Motor neuron (in vitro differentiated cells): ENCODE measurements at places on chromosomes 5 and 9. TPM values are rescaled to one million over a fixed set of nuclear protein-coding genes. Genes with fewer than 3 reads are reported as not detected.

MPDZ gene
- total RNA-seq = 39.1 and 58.5 TPM in 2 replicates

CLIC3 gene
- not detected in 2 replicates for total RNA-seq

CAMK2A gene
- 4.3 and 5.2 TPM in 2 replicates for total RNA-seq

MAMDC4 gene
- total RNA-seq = 7.3 and 10.3 TPM in 2 replicates

GCNT1 gene
- total RNA-seq = 1.1 and 1.2 TPM in 2 replicates

IER5L gene
- 18.1 and 24.8 TPM in 2 replicates for total RNA-seq

TRIP13 gene
- 16.3 and 18.7 TPM in 2 replicates for total RNA-seq

WASHC1 gene
- total RNA-seq = 10.8 and 13.1 TPM in 2 replicates
